Right renal pelvis (tissue), 4 donors: ENCODE measurements at places on chromosomes 3 and 15. TPM values are rescaled to one million over a fixed set of nuclear protein-coding genes. Genes with fewer than 3 reads are reported as not detected.

Gene CPNE9
- 0.15 TPM for polyA plus RNA-seq

Gene PLA1A
- polyA plus RNA-seq: 8.2 TPM

Gene POC1A
- 7.9 TPM for polyA plus RNA-seq

Gene RTP4
- polyA plus RNA-seq: 0.79 TPM

GRCh38 chr3:24229468-24230221, 265.0 kb downstream of the THRB start:
- DNase-seq: no peak

DNA sequence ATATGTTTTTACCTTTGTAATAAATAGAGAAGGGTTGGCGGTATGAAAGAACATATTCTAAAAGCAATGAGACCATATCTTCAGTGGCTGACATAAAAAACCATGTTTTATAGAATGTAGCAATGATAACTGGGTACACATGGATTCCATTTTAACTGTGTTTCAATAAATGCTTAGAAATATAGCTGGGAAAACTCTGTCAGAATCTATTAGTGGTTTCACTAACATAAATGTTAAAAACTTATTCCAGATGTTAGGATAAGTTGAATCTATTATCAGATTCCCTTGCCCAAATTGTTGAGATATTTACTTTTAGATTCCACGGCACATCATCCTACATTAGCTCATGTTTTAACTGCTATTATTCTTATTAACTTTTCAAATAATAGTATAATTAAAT, 772.2 kb upstream of the ALCAM start:
- DNase-seq: no peak

DNA sequence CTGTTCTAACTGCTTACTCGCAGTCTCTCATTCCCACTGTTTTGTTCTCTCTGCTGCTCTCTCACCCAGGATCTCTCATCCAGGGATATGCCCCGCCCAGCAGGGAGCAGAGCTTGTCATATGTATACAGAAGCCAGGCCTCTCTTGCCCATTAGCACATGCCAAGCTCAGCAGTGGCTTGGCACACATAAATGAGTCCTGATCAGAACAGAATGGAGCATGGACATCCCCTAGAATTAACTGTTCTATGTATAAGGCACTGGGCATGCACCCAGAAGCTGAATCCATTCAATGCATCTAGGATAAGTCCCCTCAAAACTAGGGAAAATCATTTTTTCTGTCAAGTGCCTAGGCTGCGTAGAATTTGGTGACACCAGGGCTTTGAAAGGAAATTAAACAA, 61.6 kb downstream of the IGSF11 start:
- DNase-seq: no peak

DNA sequence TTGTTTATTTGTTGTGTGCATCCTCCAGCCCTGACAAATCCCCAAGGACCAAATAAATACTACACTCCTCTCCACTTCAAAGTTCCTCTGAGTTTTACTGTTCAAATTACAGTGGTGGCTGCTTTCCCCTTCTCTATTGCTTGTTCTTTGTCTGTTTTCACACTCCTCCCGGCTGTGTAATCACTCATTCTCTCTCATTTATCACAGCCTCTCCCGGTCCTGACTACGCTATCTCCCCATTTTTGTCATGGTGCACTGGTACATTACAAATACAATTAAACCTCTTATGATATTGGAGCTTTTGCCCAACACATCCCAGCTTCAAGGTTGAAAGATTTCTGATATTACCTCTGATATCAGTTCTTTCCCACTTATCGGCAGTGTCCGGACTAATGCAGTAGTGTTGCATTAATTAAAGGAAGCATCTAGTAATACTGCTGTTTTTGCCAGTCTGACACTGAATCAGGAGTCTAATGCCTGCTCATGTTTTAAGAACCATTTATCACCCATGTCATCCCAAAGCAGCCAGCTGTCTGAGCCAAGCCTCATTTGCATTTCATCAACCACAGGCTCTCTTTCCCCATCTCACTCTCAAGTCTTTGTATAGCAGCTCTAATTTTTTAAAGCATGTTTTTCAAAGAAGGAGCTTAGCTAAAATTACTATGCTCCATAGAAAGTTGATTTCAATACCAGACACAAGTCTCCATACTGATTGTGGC, 740.5 kb downstream of the ROBO2 start:
- DNase-seq: no peak

- no peak for DNase-seq
Measured at GRCh38 chr3:116741467-116741866, 31.9 kb downstream of the TUSC7 start.

DNA sequence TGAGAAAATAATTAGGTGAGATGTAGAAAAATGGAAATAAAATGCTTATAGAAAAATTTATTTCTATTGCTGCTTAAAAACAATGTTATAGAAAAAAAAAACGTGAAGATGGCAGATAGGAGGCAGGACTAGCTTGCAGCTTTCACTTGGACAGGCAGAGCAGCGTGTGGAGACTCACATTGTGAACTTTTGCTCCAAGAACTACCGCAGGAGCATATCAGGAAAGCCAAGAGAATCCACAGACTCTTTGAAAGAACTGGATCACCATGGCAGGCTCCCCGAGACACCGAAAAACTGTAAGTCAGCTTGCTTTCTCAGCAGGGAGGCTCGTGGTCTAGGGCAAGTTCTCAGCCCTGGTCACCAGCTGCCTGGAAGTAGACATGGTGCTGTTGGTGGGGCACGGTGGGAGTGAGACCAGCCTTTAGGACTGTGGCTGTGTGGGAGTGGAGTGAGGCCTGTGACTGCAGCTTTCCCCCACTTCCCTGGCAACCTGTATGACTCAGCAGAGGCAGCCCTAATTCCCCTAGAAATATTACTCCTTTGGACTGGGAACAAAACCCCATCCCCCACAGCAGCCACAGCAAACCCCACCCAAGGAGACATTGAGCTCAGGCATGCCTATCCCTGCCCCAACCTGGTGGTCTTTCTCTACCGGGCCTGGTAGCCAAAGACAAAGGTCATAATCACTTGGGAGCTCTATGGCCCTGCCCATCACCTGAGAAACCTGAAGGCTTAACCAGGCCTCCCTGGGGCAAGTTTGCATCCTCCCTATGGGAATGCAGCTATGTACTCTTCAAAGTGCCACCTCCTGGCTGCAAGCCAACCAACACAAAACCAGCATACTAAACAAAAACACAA, 22.8 kb downstream of the STRIT1 start:
- DNase-seq: no peak

- DNase-seq: no peak
Measured at GRCh38 chr15:57017024-57017423, 98.6 kb downstream of the TCF12 start.

GRCh38 chr3:188187053-188187452, 33.1 kb downstream of the LPP start:
- DNase-seq: no peak

DNA sequence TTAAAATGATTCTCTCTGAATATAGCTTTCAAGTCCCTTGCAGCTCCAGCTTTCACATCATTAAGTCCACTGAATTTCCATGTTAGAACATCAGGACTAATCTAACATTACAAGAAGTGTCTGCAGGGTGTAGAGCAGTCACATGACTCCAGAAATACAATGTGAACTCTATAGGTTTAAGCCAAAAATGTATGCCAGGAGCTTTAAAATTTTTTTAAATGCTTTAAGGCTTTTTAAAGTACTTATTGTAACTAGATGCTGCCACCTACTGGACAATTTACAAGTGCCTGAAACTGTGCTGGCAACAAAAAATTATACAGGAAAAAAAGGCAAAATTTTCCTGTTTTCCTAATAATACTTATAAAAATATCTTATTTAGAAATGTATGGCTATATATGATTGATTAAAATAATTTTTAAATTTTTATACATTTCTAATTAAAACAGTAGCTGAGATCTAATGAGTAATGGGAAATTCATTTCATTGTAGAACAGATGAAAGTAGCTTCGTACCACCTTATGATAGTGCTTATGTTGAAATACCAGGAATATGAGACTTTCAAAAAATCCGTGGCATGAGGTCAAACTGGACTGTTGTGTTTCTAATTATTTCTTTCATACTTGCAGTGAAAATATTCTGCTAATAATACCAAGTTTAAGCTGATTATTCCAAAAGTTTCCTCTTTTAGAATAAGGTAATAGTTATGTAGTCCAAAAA, 25.7 kb downstream of the FSIP1 start:
- peak; percentile 41 for DNase-seq

GRCh38 chr3:99883693-99884092, 66.0 kb downstream of the CMSS1 start:
- no peak for DNase-seq

- DNase-seq: no peak
Measured at GRCh38 chr3:99425930-99426329, 212.5 kb upstream of the COL8A1 start.

GRCh38 chr15:40301467-40302179, 6.1 kb downstream of the PLCB2 start:
- no peak for DNase-seq

- no peak for DNase-seq
Measured at GRCh38 chr15:58957101-58957973, 23.9 kb upstream of the SLTM start.

DNA sequence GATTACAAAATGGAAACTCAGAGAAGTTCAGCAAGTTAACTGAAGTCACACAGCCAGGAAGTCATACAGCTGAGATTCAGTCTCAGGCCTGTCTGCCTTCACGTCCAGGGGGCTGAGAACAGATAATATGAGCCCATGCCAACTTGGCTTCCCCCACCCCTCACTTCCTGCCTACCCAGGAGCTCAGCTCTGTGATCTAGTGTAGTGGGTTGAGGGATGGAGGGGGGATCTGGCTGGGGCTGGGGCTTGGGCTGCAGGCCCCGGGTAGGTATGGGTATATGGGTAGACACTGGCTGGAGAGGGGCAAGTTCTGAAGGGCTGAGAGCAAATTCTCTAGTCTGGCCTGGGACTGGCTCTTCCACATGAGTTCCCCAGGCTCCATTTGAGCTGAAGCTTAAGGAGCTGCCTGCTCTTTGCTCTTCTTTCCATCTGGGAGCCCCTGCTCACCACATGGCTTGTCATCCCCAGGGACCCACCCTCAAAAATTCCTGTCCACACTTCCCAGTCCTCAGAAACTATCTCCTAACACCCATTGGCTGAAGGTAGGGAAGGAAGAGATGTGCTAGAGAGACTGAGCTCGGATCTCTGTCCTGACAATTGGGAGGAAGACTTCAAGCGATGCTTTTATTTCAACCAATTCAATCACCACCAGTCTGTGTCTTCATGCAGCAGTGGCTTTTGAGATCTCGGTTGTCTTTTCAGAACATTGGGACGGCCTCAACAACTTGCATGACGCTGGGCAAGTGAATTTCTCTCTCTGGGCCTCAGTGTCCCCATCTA, 2.0 kb downstream of the RASGRF1 start:
- DNase-seq: no peak
